ENCODE measurements at places on chromosomes 1 and 21. TPM values are rescaled to one million over a fixed set of nuclear protein-coding genes. Genes with fewer than 3 reads are reported as not detected.

The S100A12 gene
- not detected for total RNA-seq

The PLEKHN1 gene
- total RNA-seq, result 1.7 TPM

The ACTN2 gene
- not detected for total RNA-seq

GRCh38 chr1:95903060-95903459 lies 669.0 kb downstream of the RWDD3 start:
- H3K27me3 ChIP-seq, result no peaks in the 10 kb centered on the region
- no peaks in the 10 kb centered on the region for H3K4me1 ChIP-seq
- H3K27ac ChIP-seq, result no peak overlapping the region
- H3K4me3 ChIP-seq, result no peak overlapping the region
- no peak for DNase-seq

DNA sequence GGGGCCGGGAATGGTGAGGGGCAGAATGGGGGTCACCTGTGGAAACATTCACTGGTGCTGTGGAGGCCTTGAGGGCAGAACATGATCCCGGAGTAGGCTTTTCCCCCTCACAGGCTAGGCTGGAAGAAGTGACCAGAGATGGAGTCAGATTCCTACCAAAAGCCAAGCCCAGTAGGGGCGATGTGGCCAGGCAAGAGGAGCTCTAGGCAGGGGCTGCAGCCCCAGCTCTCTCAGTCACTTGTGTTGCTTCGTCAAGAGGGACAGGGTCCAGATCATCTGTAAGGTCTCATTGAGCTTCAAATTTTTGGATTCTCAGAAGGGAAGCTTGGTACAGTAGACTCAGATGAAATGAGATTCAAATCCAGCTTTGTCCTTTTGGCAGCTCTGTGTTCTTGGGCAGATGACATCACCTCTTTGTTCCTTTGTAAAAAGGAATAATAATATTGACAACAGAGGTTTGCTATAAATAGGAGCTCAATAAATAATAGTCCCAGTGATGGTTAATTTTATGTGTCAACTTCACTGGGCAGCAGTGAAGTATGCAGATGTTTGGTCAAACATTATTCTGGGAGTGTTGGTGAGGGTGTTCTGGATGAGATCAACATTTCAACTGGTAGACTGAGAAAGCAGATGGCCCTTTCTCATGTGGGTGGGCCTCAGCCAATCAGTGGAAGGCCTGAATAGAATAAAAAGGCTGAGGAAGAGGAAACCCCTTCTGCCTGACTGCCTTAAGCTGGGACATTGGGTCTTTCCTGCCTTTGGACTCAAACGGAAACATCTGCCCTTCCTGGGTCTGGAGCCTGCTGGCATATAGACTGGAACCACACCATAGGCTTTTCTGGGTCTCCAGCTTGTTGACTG lies 324.7 kb upstream of the USP24 start:
- no peaks in the 10 kb centered on the region for H3K27me3 ChIP-seq
- no peaks in the 10 kb centered on the region for H3K36me3 ChIP-seq
- no peak overlapping the region for H3K27ac ChIP-seq
- H3K4me3 ChIP-seq, result no peak overlapping the region
- no peaks in the 10 kb centered on the region for H3K4me1 ChIP-seq
- no peak for DNase-seq

- no peak overlapping the region for H3K4me3 ChIP-seq
- H3K36me3 ChIP-seq, result no peaks in the 10 kb centered on the region
- DNase-seq, result no peak
- H3K4me1 ChIP-seq, result no peaks in the 10 kb centered on the region
- no peak overlapping the region for H3K27ac ChIP-seq
- no peaks in the 10 kb centered on the region for H3K27me3 ChIP-seq
These were observed 333.8 kb downstream of the NUF2 start for GRCh38 chr1:163655565-163655964.

DNA sequence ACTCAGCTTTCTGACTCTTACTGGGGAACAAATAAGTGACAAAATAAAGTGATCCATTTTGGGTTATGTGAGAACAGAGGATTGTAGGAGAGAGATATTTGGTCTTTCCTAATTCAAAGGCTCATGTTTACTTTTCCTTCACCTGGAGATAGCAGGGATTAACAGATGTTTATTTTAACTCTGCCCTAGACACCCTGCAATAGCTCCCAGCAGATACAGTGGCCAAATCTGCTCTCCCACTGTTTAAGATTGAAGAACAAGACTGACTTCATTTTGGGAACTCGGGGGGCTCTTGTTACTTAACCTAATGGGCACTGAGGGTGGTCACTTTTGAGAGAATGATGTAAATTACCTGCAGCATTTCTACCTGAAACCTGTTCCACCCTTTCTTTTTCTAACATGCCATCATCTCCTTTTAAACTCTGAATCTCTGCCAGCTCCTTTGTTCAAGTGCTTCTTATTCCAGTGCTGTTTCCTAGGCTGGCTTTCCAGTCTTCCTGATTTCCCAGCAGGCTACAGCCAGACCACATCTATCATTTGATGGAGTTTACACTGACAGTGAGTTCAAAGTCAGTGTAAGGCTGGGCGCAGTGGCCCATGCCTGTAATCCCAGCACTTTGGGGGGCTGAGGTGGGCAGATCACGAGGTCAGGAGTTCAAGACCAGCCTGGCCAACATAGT lies 90.0 kb downstream of the SELENOF start:
- H3K27ac ChIP-seq, result no peak overlapping the region
- peaks cover 7% of the 10 kb centered on the region for H3K27me3 ChIP-seq
- DNase-seq, result no peak
- no peaks in the 10 kb centered on the region for H3K36me3 ChIP-seq

- peak; percentile 2 for DNase-seq
- peaks cover 22% of the 10 kb centered on the region for H3K4me1 ChIP-seq
- H3K27me3 ChIP-seq, result no peaks in the 10 kb centered on the region
- no peaks in the 10 kb centered on the region for H3K36me3 ChIP-seq
These were observed 1178.6 kb downstream of the MRPL39 start for GRCh38 chr21:24428591-24429199.

GRCh38 chr1:18883079-18883478 lies 19.3 kb downstream of the ALDH4A1 start:
- no peaks in the 10 kb centered on the region for H3K36me3 ChIP-seq
- no peak overlapping the region for H3K4me3 ChIP-seq
- H3K27ac ChIP-seq, result no peak overlapping the region
- no peaks in the 10 kb centered on the region for H3K4me1 ChIP-seq
- no peak for DNase-seq
- H3K27me3 ChIP-seq, result no peaks in the 10 kb centered on the region
